ENCODE measurements at places on chromosomes 12 and 14.

DNA sequence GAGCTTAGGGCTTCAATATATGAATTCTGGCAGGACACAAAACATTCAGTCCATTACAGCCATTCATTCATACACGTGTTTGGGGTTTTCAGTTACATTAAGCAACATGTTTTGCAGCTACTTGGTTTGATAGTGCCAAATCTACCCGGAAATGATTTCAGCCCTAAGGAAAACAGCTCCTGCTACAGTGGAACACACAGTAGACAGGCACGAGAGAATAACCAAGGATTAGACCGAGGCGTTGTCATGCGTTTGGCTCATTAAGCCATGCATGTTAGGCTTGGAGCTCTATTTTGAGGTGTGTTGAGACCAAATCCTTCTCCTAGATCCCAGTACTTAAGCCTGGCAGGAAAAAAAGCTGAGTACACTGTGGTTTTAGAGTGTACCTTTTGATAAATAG lies 177.4 kb downstream of the PRKCH start:
- DNase-seq, result no peak

DNA sequence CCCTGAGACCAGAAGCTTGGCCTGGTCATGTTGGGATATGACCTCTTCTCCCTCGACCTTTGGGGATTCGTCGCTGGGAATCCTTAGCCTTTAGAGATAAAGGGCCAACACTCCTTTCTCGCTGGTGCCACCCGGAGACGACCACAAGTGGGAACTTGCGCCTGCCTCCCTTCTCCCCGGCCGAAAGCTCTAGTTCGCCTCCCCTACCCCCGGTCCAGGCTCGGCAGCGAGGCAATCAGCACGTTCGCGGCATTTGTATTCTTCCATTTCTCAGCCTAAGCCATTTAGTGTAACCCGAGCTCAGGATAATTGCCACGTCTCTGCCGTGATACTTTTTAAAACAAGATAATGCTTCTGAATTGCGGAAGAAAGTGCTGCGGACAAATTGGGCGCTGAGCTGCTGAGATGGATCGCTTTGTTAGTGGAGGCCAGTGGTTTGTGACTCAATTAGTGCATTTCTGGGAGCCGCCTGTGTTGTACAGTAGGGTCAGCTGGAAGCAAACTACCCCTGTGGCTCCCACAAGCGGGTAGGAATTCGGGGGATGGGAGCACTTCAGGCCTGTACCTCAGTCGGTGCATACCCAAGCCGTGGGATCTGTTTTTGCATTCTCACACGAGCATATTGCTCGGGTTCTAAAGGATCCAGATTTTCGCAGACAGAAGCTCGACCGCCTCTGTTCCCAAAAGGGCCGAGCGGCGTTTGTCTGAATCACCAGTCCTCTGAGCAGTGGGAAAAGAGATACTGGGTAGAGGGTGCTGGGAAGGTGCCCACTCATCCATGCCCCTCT lies 6.8 kb upstream of the SIX1 start:
- no peak for DNase-seq

DNA sequence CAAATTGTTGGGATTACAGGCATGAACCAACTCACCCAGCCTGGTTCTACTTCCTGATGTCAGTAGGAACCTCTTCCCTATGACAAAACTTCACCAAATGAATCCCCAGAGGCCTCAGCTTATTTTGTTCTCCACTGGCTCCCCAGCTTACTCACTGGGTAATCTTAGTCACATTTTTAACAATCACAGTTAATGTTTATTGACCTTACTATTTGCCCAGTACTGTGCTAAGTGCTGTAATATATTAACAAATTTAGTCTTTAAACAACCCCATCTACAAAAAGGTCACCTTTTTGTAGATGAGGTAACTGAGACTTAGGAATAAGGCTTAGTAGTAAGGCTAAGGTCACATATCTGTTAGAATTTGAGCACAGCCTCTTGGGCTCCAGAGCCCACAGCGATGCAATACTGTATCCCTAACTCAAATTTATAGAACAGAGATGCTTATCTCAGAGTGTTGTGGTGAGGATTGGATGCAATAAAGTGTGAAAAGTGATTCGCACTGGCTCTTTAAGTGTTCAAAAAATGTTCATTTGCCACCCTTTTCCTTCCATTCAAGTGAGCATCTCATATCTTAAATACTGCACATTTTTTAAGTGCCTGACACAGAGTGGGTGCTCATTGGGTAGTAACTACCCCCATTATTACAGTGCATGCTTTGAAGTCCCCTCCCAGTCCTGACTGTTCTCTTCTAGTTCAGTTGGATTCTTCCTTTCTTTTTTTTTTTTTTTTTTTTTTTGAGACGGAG lies 146.4 kb upstream of the ARHGAP5 start:
- DNase-seq, result no peak

GRCh38 chr14:61973981-61974380 lies 211.8 kb downstream of the SNAPC1 start:
- no peak for DNase-seq

All from T follicular helper cell (primary cell).